ENCODE measurements at places on chromosomes 16 and 17.
A peak's percentile ranks its signal among the peaks of the same experiment; 100 is the strongest.

- no peak for DNase-seq
Measured at GRCh38 chr16:25052530-25052929, 37.4 kb upstream of the ARHGAP17 start.

GRCh38 chr17:12994341-12995074 lies 23.3 kb downstream of the ELAC2 start:
- DNase-seq = no peak

- no peak for DNase-seq
Measured at GRCh38 chr17:64275016-64275415, 12.0 kb upstream of the TEX2 start.

- DNase-seq = no peak
Measured at GRCh38 chr16:50365791-50366575, 2.8 kb downstream of the BRD7 start.

DNA sequence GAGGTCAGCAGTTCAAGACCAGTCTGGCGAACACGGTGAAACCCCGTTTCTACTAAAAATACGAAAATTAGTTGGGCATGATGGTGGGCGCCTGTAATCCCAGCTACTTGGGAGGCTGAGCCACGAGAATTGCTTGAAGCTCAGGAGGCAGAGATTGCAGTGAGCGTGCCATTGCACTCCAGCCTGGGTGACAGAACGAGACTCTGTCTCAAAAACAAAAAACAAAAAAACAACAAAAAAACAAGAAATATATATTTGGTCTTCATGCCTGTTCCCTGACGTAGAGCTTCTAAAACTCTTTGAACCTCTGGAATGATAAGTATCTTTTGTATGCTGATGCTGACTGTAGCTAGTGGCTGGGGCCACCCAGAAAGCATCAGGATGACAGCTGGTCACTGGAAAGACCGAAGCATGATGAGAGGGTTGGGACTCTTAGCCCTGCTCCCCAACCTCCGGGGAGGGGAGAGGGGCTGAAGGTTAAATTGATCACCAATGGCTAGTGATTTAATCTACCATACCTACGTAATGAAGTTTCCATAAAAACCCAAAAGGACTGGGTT lies 54.8 kb downstream of the TEX14 start:
- DNase-seq = no peak

- no peak for DNase-seq
Measured at GRCh38 chr17:34081269-34081668, 173.8 kb upstream of the CCL2 start.

- DNase-seq = no peak
Measured at GRCh38 chr16:23061669-23062068, 87.6 kb downstream of the USP31 start.

- DNase-seq = no peak
Measured at GRCh38 chr16:9556949-9557665, 465.7 kb downstream of the HAPSTR1 start.

DNA sequence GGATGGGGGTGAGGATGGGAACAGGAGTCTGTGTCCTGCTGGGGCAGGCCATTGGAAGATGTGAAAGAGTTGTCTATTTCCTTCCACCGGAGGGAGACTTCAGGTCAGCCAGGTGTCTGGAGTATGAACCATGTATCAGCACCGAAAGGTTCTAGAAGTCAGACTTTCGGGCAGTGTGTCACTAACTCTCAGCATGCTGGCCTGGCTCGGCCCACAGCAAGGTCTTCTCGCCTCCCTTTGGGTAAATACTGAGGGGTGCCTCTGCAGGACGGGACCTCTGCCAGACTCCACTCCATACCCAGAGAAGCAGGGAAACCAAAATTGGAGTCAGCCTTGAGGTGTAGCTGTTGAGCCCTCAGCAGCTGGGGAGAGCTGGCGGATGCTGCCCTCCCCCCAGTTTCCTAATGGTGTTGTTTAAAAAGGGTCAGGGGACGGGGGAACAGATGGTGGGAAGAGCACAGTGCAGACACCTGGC lies 507 bp downstream of the CIITA start:
- no peak for DNase-seq

GRCh38 chr17:9188367-9188766 lies 167.1 kb downstream of the NTN1 start:
- DNase-seq = no peak

GRCh38 chr16:84005391-84005790 lies 37.2 kb downstream of the SLC38A8 start:
- no peak for DNase-seq

- DNase-seq = no peak
Measured at GRCh38 chr17:35297666-35298065, 54.8 kb downstream of the SLFN5 start.

- DNase-seq = no peak
Measured at GRCh38 chr17:55133583-55133982, 131.2 kb upstream of the HLF start.

DNA sequence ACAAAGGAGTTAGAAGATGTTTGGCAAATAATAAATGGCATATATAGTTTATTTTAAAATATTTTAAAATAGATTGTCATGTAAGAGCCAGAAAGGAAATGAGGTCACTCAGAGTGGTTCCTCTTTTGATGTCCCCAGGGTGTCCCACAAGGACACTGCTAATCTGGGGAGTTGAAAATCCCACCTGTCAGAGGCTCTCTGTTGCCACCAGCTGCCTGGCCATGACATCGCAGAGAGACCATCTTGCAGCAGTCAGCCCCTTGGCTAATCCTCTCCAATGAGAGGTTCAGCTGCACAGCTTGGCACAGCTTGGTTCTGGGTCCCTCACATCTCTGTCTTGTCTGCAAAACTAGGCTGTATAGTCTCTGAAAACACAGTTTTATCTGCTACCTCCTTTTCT lies 11.0 kb upstream of the RBFOX1 start:
- no peak for DNase-seq

DNA sequence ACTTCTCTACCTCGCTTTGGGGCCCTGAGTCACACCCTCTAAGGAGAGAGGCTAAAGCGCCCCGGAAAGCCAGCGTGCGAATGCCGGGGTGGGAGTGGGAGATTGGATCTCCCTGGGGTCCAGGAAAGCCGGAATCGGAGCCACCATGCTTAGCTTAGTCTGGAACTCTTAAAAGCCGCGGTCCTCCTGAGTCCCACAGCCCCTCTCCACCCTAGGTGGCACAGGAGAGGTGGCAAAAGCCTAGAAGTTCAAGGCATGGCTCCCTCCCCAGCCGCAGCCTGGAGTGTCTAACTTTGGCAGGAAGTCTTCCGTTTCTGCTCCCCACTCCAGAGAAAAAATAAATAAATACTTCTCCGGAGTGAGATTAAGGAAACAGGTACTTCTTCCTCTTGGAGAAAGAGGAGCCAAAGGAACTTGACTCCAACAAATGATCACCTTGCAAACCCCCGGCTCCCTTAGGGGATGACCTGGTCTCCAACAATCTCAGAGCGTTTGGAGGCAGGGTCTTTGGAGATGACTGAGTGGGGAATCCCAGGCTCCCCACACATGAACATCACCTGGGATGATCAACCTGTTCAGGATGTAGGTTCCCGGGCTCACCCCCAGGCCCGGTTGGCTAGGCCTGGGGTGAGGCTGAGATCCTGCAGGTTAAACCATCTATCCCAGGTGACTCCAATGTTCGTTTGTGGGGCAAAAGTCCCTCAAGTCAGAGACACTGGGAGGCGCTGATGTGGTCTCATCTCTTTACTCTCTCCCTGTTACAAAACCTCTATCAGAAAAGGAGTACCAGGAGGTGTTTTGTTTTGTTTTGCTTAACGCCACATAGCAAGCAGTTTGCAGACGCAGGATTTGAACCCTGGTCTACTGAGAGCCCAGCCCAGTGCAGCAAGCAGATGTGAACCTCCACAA lies 2.9 kb downstream of the CIITA start:
- no peak for DNase-seq

- DNase-seq = no peak
Measured at GRCh38 chr16:2090481-2090776, 42.6 kb downstream of the TSC2 start.

- no peak for DNase-seq
Measured at GRCh38 chr16:51635181-51635580, 484.1 kb upstream of the SALL1 start.

DNA sequence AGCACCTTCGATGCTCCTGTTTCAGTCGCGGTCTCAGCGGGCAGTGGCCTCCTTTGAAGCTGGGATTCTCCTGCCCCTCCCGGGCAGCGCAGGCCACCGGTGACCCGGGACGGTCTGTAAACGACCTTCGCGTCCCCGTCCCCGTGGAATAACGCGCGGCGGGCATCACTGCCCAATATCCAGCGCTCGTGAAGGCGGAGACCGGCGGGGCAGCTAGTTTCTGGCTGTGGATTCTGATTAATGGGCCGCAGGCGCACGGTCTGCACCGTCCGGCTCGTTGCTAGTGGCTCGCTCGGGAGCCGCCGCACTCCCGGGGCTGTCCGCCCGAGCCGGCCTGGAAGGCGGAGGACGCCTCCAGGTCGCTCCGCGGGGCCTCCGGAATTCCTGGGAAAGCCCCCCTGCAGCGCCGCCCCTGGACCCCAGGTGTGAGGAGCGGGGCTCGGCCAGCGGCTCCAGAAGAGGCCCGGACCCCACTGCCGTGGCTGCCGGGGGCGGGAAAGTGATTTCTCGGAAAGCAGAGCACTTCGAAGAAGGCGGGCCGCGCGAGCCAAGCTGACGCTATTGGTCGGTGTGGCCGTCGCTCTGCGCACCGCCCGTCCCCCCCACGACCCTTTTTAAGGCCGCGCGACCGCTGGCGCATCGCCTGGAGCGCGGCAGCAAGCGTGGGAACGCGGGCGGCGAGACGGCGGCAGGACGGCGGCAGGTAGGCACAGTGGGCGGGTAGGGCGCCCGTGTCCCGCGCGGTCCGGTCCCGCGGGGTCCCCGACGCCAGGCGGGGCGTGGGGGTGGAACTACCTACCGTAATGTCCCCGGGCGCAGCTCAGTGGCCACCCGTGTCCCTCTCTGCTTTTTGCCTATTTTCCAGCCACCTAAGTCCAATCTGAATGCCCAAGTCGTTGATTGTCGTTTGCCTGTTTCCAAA lies at the start of gene IRF8:
IRF8 (plus strand) TSS at position 642 of the 922 bp plus-strand sequence. CDS start 3,854 bp downstream, outside the sequence.
- peak; percentile 85 for DNase-seq

GRCh38 chr17:64998436-64999190 lies 57.9 kb downstream of the GNA13 start:
- DNase-seq = no peak

DNA sequence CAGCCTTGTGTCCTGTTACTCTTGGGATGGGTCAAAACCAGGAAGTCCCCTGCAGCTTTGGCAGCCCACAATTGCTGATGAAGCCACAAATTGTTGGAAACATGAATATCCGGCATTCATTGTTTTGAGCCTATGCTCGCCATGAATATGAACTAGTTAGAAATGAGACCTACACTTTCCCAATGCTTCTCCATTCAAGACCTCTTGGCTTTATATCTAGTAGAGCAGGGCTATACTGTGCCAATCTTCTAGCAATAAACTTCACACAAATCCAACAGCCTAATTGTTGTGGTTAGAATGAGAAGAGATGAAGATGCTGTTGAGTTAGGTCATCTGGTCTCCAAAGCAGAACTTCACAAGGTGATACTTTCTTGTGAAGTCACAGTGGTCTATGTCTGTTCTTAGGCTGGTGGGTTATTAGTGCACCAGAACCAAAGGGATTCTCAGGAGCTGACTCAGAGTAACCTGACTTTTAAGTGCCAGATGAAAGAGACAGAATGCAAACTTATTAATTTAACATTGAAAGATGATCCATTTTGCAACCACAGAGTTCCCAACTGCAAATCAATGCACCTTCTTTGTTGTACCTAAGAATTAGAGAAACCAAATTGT lies 13.7 kb upstream of the KRT23 start:
- no peak for DNase-seq

DNA sequence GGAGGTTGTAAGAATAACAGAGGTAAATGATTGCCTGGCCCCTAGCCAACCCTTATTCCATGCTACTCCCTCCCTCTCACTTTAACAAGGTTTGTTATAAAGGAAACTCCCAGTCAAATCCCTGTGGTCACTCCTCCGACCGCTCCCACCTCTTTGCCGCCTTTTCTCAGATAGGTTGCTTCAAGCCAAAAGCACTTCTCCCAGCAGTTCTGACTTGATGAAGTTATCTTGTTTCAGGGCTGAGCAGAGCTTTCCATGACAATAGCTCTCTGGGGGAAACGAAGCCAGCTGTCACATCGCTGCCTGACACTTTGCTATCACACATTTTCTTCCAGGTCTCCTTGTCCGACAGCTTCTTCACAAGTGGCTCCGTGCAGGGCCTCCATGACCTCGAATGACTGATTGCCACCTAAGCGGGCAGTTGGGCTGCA lies 278.6 kb downstream of the HAPSTR1 start:
- no peak for DNase-seq

DNA sequence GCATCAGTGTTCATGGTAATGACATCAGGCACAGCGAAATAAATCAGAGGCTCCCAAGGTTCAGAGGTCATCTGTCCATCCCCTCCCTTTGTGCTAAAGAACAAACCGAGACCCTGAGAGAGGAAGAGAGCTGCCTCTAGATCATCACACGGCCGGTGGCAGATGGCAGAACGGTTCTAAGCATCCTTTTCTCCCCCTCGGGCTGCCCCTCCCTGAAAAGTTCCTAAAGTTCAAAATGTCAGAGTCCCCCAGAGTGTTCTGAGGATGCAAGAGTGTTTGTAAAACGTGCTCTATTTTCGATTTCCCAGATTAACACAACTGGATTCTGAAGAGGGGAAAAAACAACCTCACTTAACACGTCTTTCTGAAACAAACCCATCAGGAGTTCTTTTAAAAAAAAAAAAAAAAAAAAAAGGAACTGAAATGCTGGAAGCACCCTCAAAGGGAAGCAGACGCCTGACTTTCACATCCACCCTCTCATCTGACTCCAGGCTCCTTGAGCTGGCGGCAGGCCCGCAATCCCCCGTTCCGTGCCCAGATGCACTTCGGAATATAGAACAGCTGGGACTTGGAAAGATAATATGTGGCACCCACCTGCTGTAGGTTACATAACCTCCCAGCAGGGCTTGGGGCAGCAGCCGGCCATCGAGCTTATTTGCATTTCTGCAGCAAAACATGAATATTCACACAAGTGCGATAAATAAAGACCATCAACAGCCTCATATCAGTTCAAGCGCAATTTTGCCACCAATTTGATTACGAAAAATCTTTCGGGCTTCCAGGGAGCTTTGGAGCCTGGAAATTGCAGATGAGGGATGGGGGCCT lies 115.5 kb upstream of the SMURF2 start:
- no peak for DNase-seq

DNA sequence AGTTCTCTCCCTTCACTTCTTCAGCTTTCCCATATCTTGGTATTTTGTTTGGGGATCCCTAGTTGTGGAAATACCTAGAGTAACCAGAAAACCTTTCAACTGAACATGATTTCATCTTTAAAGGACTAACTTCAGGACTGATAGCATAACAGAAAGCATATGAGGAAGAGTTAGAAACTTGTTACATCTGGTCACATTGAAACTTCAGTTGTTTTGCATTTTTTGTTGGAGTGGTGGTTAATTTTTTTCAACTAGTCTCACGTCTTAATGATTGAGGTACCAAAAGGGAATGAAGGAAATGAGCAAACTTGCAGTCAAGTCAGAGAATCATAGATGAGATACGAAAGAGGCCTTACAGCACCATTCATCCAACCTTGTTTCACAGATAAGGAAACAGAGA lies 49.6 kb downstream of the TANGO6 start:
- DNase-seq = no peak

GRCh38 chr16:20348365-20349185 lies 3.9 kb downstream of the UMOD start:
- no peak for DNase-seq

All from right lung (tissue), 10 donors.